Activated naive CD8-positive, alpha-beta T cell treated with anti-CD3 and anti-CD28 coated beads, Interleukin-2, amount 10 ng/mL, durations not matched to agents 7 days and 5 days (primary cell): ENCODE measurements at places on chromosomes 6 and 20. TPM values are rescaled to one million over a fixed set of nuclear protein-coding genes. Genes with fewer than 3 reads are reported as not detected.

GRCh38 chr20:59152559-59153354, 10.9 kb upstream of the ZNF831 start:
- no peak for DNase-seq

DNA sequence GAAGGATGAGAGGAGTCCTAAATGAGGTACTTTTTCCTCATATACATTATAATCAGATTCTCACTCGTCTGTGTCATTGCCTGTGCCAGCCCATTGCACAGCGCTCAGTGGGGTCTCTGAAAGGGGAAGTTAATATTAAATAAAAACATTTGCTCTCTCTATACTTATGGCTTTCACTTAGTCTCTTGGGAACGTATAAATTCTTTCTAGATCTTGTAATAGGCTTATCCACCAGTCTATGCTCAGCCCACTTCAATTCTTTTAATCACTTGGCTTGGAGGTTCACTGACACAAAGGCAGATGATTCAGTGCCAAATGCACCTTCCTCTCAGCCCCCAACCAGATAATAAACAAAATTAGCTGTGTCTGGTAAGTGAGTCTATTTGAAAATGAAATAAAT, 164.3 kb upstream of the OGFRL1 start:
- DNase-seq, result no peak

DNA sequence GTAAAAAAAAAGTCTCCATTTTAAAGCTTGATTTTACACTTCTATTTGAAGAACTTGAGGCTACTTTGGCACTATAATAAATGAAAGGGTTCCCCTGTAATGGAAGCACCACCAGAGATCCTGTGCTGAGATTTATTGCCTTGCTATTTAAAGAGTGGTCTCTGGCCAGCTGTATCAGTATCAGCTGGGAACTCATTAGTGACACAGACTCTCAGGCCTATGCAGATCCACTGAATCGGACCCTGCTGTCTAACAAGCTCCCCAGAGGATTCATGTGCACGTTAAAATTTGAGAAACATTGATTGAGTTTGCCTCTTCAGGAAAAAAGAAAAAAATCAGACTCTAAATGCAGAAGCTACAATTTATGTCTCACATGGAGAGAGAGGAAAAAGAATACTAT, 299.9 kb upstream of the BMP2 start:
- DNase-seq, result no peak

DNA sequence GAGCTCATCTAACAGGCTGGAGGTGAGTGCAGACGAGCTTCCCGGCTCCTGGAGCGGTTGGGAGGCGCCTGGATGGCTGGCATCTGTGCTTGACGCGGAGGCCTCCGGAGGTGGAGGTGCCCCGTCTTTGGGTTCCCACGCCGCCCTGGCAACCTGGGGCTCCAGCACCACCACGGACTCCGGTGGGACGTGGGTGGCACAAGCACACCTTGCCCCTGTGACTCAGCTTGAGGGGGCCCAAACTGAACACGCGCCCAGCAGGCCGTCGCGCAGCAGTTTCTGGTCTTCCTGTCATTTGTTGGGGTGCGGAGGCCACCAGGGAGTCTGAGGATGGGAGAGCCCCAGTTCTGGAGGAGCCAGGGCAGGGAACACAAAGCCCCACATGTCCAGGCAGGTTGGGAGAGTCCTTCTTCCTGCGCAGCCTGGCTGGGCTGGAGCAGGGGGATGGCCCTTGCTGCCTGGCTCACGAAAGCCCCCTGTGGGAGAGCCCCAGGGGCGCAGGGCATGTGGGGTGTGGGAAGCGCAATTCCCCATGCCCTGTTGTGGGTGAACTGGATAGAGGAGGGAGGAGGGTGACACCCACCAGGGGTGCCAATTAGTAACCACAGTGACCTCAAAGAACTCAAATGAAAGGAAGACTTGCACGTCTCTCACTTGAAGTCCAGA, 1378.6 kb upstream of the DEFB115 start:
- no peak for DNase-seq

DNA sequence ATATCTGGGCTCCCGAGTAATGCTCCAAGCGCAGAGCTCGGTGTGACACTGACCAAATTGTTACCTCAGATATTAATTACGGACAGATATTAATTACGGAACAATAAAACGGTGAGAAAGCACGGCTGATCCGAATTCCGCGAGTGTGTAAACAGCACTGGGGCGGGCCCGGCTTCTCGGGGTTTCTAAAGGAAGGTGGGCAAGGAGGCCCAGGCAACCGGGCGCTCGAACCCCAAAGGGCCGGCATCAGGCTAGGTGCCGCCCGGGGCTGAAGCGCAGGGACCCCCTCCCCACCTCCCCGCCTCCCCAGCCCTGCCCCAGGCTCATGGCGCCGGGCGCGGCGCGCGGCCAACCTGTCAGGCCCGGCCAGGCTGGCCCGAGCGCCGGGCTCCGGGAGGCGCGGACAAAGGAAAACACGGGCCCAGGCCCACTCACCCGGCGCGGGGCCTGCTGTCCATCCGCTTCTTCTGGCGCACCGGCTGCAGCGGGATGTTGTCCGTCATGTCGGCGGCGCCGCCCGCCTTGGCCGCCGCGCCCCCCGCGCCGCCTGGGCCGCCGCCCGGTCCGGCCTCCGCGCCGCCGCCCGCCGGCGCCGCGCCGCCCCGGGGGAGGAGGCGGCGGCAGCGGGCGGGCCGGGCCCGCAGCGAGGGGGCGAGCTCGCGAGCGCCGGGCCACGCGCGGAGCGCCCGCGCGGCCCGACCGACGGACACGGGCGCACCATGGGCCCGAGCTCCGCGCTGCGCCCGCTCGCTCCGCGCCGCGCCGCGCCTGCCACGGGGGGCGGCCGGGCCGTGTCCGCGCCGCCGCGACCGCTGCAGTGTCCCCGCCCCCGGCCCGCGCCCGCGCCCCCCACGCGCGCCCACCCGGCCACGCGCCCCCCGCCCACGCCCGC, at the start of gene ATP9A:
Gene ATP9A (minus strand): TSS at position 524 of the 892 bp plus-strand sequence. CDS start 21 bp downstream, at position 503.
- DNase-seq, result peak; percentile 27

Gene CRISP3
- not detected for total RNA-seq

DNA sequence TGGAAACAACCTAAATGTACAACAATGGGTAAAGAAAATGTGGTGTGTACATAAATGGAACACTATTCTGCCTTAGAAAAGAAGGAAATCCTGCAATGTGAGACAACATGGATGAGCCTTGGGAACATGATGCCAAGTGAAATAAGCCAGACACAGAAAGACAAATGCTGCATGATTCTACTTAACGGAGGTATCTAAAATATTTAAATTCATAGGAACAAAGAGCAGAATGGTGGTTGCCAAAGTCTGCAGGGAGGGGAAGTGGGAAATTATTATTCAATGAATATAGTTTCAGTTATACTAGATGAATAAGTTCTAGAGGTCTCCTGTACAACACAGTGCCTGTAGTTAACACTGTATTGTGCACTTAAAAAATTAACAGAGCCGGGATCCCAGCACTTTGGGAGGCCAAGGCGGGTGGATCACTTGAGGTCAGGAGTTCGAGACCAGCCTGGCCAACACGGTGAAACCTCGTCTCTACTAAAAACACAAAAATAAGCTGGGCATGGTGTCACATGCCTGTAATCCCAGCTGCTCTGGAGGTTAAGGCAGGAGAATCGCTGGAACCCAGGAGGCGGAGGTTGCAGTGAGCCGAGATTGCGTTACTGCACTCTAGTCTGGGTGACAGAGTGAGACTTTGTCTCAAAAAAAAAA, 71.4 kb upstream of the SNX9 start:
- no peak for DNase-seq

GRCh38 chr6:72622094-72622940, 453 bp downstream of the KCNQ5 start:
- DNase-seq, result peak; percentile 76

DNA sequence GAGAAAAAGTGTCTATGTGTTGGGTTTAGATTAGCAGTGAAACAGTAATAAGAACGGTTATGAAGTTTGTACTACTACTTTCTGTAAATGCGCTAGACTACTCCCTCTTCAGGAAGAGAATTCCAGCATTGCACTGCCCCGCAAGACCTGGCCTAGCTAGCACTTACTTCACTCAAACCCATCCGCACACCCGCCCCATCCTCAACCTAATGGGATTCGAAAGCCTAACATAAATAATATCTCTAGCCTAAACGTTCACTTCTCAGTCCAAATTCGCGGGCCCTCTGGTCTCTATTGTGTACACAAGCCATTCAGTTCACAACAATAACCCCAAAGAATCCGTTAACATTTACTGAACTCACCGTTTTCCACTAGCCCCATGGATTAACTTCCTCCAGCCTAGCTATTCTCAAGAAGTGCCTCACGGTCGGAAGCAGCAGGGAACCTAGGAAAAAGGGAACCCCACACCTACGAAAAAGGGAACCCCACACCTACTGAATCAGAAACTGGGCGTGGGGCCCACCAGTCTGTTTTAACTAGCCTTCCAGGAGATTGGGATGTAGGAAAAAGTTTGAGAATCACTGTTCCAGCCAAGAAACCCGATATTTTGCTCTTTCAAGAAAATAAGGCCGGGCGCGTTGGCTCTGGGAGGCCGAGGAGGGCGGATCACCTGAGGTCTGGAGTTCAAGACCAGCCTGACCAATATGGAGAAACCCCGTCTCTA, 45.4 kb upstream of the BTN3A2 start:
- DNase-seq, result no peak

GRCh38 chr6:14060971-14061370, 56.6 kb upstream of the CD83 start:
- DNase-seq, result no peak

Gene CTCFL
- not detected for total RNA-seq

DNA sequence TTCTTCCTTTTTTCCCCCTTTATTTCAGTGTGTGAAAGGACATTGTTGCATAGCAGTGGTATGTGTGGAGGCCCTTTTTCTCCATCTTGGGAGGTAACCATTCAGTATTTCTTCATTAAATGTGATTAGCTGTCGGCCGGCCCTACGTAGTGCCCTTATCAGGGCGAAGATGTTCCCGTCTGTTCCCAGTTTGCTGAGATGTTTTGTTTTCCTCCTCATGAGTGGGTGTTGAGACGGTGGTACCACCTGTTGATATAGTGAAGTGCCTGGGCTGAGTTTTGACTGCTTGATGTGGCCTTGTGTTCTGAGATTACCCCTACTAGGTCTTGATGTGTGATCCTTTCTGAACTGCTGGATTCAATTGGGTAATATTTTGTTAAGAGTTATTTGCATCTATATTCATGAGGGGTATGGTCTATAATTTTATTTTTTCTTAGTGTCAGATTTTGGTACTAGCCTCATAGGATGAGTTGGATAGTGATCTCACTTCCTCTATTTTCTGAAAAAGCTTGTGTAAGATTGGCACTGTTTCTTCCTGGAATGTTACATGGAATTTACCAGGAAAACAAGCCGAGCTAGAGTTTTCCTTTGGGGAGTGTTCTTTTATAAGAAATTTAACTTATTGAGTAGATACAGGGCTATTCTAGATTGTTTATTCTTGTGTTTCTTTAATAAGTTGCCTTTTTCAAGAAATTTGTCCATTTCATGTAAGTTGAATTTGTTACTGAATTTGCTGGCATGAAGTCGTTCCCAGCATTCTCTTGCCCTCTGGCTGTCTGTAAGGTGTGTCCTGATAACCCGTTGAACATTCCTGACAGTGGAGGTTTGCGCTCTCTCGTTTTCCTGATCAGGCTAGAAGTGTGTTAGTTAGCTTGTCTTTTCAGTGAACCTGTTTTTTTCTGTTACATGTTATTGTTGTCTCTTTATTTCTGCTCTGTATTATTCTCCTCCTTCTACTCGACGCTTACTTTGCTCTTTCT, 4.3 kb downstream of the MTG2 start:
- DNase-seq, result no peak

DNA sequence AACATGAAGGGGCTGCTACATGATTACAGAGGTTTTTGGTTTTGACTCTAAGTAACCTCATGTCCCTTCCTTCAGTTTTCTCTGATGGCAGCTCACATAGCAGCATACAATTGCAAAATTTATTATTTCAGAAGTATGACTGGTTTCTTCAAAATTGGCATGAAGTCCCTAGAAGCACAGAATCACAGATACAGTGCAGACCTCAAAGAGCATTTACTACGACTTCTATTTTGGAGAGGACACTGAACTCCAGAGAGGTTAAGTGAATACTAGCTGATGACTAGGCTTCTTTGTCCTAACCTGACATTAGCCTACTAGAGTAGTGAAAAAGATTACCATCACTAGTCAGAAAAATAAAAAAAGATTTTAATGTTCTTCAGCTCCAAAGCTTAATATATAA, 664.3 kb downstream of the RFPL4B start:
- no peak for DNase-seq

DNA sequence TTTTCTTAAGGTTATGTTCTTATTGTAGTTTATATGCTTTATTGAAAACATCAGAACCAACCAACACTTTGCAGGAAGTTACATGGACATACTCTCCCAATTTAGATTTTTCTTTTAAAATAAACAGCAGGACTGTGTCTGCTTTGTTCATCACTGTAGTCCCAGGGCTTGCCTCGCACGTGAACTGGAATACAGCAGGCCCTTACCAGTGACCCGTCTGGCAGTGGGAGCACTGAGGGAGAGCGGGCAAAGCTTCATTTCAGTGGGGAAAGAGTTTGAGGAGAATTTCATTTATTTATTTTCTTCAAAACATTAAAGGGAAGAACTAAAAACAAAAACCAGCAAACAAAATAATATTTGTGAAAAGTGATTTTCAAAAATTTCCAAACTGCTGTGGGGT, 230.8 kb downstream of the PAX1 start:
- DNase-seq, result no peak

Gene BCLAF1
- total RNA-seq, result 165 TPM

Gene SLC4A11
- 1.9 TPM for total RNA-seq

Gene GABRR1
- not detected for total RNA-seq

GRCh38 chr6:136945711-136946121, 23.6 kb downstream of the SLC35D3 start:
- DNase-seq, result no peak
